ENCODE measurements at places on chromosomes 11 and 22. TPM values are rescaled to one million over a fixed set of nuclear protein-coding genes. Genes with fewer than 3 reads are reported as not detected.

Gene KCNK7
- 0.04 TPM for total RNA-seq

Gene ZDHHC5
- total RNA-seq: 39.4 TPM

Gene SHISA8
- total RNA-seq: not detected

Gene PGR
- 0.07 TPM for total RNA-seq

DNA sequence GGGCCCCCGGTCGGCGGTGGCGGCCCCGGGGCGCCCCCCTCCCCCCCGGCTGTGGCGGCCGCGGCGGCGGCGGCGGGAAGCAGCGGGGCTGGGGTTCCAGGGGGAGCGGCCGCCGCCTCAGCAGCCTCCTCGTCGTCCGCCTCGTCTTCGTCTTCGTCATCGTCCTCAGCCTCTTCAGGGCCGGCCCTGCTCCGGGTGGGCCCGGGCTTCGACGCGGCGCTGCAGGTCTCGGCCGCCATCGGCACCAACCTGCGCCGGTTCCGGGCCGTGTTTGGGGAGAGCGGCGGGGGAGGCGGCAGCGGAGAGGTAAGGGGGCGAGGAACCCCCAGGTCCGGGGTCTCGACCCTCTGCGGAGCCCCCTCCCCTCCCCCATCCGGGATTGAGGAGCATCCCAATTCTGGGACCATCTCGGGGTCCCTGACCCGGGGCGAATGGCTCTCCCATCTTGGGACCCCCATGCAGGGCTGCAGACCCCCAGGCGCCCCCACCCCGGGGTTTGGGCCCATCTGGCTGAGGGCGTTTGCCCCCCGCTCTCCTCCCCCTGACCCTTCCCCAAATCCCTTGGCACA is 431 bp downstream of the KMT2A start:
- DNase-seq: no peak

GRCh38 chr11:125950178-125950490 is 4.3 kb downstream of the VSIG10L2 start:
- DNase-seq: no peak

- DNase-seq: no peak
These were observed 72.6 kb downstream of the CELSR1 start for GRCh38 chr22:46464701-46465344.

DNA sequence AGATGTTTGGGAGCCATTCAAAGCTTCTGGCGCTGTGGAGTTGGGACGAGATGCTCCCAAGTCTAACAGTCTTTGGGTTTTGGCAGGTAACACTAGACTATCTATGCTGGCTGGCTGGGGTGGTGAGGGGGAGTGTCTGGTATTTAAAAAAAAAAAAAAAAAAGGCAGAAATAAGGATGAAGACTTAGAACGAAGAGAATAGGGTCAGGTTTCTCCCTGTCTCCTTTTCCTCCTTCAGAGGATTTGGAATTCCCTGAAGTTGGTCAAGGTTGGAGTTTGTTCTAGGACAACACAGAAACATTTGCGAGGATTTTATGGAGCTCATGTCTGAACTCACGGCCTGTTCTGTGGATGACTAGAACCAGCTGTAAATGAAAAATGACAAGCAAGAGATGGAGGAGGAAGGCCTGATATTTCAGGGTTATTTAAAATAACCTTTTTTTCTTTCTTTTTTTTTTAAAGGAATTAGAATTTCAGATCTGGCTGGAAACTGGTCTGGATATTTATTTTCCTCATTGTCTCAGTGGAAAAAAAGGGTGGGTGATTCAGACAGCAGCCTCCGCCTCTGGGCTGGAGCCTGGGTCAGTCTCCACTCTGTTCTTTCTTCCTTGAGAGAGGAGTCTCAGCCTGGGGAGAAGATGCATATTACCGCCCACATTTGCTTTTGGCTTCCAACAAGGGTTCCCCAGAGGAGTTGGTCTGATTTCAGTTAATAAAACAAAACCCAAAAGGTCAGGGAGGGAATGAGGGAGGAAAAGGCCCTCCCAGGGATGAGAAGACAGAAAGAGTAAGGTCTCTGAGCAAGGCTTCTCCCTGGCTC is 80.1 kb downstream of the USP35 start:
- no peak for DNase-seq

Measured in pulmonary artery endothelial cell (primary cell).